GF-D8 (cell line): ENCODE measurements at places on chromosomes 7 and 10.

- DNase-seq = no peak
These were observed 212.4 kb upstream of the YAE1 start for GRCh38 chr7:39353615-39354376.

GRCh38 chr10:47415520-47416304 is 31.6 kb upstream of the ZNF488 start:
- DNase-seq = no peak

DNA sequence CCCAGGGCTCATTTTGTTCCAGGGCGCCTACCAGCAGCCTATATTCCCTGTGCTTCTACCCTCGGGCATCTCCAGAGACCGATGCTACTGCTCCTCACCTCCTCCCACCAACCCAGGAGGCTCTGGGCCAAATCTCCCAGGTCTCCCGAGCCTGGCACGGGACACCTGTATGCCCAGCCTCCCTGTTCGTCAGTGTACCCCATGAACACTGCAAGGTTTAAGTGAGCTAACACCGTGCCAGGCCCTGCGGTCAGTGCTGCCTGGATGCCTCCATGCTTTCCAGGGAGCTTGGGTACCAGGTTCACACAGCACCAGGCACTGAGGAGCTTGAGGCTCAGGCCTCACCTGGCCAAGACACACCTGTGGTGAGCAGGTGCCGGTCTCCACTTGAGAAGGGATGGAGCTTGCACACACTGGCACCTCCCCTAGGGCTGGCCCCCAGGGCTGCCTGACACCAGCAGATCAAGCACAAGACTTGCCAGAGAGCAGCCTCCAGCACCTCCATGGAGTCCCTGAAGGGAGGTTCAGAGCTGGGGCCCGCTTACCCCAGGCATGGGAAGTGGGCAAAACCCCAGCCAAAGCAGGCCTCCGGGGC is 80.3 kb downstream of the FAM53B start:
- no peak for DNase-seq

GRCh38 chr7:150381785-150382122 is 2.6 kb downstream of the ZNF775 start:
- no peak for DNase-seq

- no peak for DNase-seq
These were observed 1.8 kb downstream of the CHST12 start for GRCh38 chr7:2405201-2405600.

DNA sequence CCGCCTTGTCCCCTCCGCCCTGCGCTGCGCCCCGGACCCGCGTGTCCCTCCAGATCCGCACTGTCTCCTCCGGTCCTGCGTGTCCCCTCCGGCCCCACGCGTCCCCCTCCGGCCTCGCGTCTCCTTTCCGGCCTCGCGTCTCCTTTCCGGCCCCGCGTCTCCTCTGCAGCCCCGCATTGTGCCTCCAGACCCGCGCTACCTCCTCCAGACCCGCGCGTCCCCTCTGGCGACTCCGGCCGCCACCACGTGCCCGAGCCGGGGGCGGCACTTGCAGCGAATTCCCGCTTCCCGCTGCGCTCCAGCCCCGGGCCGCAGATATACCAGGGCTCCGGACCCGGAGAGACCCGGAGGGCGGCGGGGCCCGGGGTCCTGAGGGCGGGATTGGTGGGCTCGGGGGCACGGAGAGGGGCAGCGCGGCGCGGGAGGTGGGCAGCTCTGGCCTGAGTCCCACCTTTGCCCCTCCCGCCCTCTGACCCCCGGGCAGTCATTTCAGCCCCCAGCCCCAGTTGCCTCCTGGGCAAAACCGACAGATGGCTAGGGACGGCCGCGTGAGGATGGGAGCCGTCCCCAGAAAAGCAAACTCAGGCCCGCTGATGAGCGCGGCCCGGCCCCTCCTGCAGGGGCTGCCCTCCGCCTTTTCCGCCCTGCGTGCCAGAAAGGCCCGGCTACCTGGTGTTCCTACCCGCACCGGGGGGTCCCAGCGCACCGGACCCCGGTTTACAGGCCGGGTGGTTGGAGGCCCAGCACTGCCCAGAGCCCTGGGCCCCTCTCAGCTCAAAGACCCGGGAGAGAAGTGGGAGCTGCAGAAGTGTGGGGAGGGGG is 56.5 kb downstream of the RBM17 start:
- no peak for DNase-seq

DNA sequence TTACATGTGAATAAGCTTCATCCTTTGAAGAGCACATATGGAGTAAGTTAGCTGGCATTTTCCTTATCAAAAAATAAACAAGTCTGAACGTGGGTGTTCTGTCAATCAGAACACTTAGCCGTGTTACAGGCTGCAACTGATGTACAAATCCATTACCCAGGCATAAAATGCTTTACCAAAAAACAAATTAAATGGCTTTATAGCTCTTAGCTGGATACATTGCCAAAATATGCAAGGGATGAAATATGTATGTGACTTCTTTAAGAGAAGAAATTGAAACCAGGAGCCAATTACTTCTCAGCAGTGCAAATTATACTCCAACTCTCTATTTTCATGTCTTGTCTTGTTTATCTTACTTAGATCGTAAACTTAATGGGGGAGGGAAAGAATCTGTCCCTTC is 214.8 kb downstream of the DGKB start:
- DNase-seq = no peak
